RWPE2 (cell line): ENCODE measurements at places on chromosomes 1 and 21.

- no peak for DNase-seq
Observed at GRCh38 chr1:61452176-61453035, 272.5 kb downstream of the TM2D1 start.

DNA sequence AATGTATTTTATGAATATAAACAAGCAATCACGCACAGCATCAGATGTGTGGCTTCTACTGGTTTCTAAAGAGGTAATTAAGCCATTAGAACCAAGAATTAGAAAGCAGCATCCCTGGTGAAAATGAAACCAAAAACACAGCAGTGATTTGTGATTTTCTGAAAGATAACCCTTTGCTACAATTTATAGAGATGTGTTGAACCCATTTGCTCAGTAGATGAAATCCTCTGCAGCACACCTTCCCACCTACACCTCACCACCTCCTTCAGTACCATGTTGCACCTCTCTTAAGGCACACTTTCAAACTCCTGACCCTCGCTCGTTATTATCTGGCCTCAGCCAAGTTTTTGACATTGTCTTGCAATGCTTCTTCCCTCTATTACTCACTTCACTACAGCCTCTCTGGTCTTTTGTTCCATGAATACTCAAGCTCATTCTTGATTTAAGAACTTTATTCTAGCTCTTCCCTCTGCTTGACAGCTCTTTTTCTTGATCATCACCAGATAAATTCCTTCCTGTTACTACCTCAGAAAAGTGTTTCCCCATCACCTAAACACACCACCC lies 38.6 kb downstream of the NSL1 start:
- DNase-seq = no peak

GRCh38 chr1:192860478-192861185 lies 51.8 kb downstream of the RGS2 start:
- DNase-seq = no peak

DNA sequence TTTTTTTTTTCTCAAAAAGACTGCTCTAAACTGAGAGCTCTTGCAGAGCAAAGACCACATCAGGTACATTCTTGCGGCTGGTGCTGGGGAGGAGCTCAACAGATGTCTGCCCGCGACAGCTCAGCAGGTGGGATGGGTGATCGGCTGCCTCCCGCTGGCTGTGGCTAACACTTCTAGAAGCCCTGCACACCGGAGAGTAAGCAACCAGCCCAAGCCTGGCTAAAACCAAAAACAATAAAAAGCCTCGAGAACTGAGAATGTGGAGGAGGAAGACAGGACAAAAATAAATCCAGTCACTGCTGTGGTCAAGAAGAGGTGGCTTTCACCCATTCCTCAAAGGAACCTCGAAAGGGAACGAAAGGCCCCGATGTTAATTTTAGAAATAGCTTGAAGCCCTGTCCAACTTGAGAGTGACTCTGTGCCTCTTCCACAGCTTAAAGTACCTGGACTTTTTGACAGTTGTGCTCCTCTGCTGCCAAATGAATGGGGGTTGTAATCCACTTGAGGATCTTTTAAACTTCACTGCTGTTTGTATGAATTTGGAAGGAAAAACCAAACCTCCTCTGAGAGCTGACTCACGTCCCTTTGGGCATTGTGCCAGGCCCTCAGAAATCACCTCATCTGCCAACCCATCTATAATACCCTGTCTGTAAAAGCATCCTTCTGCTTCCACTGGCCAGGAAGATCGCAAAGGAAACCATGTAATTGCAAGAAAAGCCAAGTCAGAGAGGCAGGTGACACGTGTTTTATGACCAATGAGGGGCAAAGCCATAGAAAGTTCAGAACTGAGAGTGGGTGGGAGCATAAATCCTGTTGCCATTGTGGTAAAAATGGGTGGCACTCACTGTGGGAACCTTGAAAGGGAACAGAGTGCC lies 78.6 kb downstream of the KCNN3 start:
- no peak for DNase-seq

- no peak for DNase-seq
Observed at GRCh38 chr21:39662411-39662953, 49.7 kb downstream of the B3GALT5 start.

DNA sequence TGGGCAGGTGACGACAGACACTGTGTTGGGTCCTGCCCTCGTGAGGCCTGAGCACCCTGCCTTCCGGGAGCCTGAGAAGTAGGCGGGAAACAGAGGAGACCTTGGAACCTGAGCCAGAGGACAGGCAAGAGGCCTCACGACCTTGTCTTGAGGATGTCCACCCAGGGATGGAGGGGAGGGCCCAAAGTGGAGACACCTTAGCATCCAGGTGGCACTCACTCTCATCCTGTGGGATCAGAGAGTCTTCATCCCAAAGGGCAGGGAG lies 347.2 kb downstream of the NPHP4 start:
- no peak for DNase-seq

- DNase-seq = no peak
Observed at GRCh38 chr1:161192476-161193465, 6.1 kb downstream of the ADAMTS4 start.

GRCh38 chr1:1073743-1074587 lies at the start of gene RNF223:
Gene RNF223 (minus strand): TSS chr1:1074306. CDS start chr1:1072566, 1,740 bp downstream.
- peak; percentile 73 for DNase-seq

GRCh38 chr1:219427989-219428388 lies 184.9 kb downstream of the ZC3H11B start:
- no peak for DNase-seq

DNA sequence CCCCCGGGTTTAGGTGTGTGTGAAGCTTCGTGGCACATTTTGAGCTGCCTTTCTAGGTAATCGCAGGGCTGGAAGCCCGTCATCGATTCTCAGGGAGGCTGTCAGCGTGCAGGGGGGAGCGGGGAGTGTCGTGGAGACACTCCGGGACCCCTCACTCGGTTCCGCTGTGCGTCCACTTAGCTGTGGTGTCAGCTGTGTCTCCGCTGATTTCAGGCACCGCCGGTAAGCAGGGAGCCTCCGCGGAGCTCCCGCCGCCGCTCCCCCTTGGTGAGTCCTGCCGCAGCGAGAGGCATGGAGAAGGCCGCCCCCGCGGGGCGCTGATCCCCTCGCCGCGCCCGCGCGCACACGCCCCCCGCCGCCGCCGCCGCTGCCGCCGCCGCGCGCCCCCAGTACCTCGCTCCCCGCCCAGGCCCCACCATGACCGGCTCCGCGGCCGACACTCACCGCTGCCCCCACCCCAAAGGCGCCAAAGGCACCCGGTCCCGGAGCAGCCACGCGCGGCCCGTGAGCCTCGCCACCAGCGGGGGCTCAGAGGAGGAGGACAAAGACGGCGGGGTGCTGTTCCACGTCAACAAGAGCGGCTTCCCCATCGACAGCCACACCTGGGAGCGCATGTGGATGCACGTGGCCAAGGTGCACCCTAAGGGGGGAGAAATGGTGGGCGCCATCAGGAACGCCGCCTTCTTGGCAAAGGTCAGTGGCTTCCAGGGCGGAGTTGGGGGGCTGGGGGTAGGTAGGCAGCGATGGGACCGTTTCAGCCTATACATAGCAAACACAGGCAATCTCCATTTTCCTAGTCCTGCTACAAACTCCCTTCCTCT lies 995 bp downstream of the VASH2 start:
- DNase-seq = no peak

- no peak for DNase-seq
Observed at GRCh38 chr1:31936278-31936980, 1.7 kb downstream of the PTP4A2 start.

DNA sequence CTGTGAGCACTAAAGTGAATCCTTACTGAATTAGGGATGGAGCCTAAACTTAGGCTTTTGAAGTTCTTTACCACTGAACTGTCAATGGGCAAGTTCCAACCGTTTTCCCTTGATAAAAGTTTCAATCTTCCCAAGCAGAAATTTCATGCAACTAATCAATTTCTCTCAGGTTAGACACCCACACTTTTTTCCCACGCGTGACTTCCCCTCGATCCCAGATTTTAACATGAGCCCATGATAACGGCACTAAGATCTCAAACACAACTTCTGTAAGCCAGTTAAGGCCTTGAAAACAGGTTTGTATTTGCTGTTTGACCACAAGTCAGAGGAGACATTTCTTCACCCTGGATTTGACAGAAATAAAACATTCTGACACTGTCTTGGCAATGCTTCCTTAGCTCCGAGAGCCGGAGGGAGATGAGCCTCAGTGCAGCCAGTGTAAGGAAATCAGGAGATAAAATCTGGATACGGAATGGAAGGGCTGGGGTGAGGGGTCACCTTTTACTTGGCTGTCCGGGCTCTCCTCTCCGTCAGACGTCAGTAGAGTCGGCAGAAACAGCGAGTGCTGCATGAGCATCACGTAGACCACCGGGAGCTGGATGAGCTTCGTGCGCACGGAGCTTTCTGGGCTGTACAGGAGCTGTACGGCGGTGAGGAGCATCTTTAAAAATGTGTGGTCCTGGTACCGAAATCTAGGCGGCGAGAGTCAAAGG lies 39.7 kb downstream of the MRAP start:
- no peak for DNase-seq

GRCh38 chr1:56688522-56689026 lies 43.5 kb downstream of the PRKAA2 start:
- no peak for DNase-seq

GRCh38 chr1:29785137-29785527 lies 548.8 kb downstream of the PTPRU start:
- no peak for DNase-seq

- no peak for DNase-seq
Observed at GRCh38 chr1:116426401-116426800, 53.4 kb downstream of the ATP1A1 start.

DNA sequence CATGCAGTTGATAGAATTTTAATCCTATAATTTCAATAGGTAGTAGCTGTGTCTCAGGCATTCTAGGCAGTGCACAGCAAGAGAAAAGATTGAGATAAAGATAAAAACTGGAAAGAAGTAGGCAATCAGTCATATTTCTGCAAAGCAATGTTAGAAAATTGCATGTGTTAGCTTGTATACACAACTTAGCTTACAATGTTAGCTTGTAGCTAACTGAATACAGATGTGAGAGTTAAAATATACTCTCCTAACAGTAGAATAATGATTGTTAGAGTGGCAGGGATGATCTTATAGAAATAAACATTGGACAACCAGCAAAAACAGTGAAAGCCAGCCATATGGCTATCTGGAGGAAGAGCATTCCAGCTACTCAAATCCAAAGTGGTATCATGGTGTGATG lies 29.0 kb downstream of the PTPRC start:
- no peak for DNase-seq

- DNase-seq = no peak
Observed at GRCh38 chr21:26964170-26964778, 2.6 kb downstream of the ADAMTS5 start.

- no peak for DNase-seq
Observed at GRCh38 chr1:197451381-197451780, 183.3 kb downstream of the CRB1 start.
